B cell (primary cell): ENCODE measurements at places on chromosomes 3 and 15.
A peak's percentile ranks its signal among the peaks of the same experiment; 100 is the strongest.

GRCh38 chr3:196274585-196274984, 12.9 kb downstream of the PCYT1A start:
- DNase-seq = peak; percentile 54

DNA sequence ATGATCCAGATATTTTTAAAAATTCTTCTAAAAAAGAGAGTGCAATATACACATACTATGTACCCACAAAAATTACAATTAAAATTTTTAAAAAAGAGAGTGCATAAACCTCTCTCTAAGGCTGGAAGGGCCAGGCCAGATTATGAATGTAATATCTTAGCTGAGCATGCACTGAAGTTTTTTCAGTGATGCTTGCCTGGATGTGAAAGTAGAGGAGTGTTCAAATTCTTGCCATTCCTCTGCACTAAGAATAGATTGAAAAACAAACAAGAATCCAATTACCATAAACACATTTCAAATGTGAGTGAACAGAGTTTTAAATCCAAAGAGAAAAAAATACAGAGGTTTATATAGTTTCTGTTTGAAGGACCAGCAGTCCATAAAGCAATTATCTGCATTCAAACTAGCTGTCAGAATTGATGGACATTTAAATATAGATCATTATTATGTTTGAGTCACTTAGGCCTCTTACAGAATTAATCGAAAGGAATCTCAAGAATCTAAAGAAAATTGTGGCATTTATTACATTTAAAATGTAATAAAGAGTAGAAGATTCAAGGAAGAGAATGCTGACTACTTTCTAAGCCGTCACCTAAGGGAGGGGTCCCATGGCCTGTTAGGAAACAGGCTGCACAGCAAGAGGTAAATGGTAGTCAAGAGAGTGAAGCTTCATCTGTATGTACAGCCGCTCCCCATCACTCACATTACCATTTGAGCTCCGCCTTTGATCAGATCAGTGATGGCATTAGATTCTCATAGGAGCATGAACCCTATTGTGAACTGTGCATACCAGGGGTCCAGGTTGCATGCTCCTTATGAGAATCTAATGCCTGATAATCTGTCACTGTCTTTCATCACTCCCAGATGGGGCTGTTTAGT, 159.3 kb upstream of the MDFIC2 start:
- DNase-seq = no peak

DNA sequence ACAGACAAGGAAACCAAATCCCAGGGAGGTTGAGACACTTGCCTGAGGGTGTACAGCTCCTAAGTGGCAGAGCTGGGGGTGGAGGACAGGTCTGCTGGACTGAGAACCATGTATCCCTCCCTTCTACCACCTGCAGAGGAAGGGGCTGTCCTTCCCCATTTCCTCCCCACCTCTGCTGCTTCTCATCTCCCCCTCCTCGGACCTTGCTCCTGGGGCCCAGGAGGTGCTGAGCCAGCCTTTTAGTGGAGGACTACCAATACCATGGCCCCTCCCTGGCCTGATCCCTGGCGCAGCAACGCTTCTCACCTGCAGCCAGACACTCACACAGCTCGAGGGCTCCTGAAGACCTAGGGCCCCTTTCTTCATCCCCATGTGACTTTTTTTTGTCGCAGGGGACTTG, 50.4 kb downstream of the IDH2 start:
- no peak for DNase-seq

DNA sequence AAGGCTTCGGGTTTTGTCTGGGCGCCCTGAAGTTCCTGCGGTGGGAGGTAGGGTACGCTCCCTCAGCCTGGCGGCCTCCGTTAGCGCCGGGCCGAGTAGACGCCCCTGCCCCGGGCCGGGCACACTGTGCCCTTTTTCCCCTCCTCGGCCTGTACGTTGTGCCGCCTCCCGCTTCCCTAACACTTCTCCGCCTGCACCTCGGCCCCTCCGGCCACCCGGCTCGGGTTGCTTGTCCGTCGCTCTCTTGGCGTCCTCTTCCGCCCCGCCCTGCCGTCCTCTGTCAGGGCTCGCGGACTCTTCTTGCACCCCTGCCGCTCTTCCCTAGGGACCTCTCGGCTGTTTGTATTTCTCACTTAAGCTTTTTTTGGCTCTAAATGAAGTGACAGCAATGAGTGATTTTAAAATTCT, 384 bp downstream of the KNL1 start:
- DNase-seq = no peak

GRCh38 chr3:123914829-123915228, 30.7 kb upstream of the MYLK start:
- no peak for DNase-seq

DNA sequence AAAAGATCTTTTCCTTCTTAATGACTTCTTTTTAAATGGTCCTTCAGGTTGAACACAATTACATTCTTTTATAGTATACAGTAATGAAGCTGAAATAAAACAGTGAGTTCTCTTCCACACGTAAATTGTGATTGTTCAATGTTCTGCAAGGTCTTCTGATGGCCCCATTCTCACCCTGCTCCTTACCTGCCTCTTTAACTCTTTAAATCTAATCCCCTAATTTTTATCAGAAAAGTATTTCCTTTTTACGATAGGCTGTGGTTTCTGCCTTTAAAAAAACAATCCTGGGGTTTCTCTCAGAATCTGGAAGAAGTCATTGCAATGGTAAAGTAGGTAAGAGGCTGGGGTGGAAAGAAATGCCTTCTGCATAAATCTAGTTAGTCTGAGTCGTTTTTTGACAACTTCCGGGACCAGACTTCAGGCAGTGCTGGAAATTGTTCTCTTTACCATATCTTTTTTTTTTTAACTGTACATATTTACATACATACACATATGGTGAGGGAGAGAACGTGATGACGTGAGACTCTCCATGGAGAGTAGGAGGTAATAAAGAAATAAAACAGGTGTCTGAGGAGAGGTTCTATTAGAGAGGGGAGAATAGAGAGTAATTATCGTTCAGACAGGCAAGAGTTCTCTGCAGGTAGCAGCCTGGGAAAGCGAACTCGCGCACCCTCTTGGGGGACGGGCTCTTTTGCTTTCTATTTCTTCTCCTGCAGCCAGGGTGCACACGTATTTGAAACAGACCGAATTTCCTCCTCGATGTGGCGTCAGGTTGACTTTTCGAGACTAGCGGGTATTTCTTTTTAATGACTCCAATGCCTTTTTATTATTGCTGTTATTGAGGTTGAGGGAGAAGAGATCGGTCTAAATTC, at the start of gene SIDT1:
Gene SIDT1, plus strand, starts transcription at position 730 of the 872 bp plus-strand sequence. CDS start 467 bp downstream, outside the sequence.
- peak; percentile 89 for DNase-seq

DNA sequence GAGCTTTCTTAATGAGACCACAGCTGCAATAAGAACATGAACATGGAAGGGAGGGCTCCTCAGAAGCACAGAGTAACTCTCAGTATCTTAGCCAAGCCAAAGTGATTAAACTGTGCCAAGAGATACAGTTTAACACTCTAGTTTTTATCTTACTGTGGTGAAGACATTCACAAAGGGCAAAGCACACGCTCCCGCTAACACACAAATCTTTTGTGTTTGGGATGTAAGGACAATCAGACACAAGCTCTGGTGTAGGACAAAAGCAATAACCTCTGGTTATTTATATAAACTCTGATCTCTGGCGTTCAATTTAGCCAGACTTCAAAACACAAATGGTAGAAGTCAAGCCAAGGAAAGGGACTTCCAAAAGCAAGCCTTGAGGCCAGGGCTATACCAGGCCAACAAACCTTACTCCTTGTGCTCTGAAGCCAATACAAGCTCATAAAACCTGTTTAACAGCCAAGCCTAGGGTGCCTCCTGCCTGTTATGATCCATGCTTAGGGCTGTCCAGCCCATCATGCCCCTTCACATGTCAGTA, 27.8 kb downstream of the DPH3 start:
- no peak for DNase-seq

GRCh38 chr3:189232790-189233189, 61.0 kb downstream of the TPRG1 start:
- DNase-seq = no peak

DNA sequence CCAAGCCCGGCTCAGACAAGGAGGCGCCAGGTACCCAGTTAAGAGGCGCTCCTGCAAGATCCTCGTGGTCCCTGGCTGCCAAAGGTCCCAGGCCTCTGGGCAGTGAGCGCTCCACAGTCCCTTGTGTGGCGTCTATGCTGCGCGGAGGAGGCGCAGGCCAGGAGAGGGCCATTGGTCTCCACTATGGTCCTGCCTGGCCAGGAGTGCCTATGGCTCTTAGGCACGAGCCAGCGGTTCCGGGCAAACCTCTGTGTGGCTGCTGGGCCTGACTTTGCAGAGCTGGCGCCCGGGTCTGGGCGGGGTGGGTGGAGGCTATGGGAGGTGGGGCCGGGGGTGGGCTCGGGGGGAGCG, 660 bp upstream of the ADAMTSL3 start:
- DNase-seq = no peak

GRCh38 chr3:126431103-126431534, 36.4 kb downstream of the CFAP100 start:
- DNase-seq = no peak

- DNase-seq = peak; percentile 35
Observed at GRCh38 chr15:31302778-31303725, 23.6 kb upstream of the KLF13 start.

GRCh38 chr3:3109407-3110298, 521 bp downstream of the IL5RA start:
- no peak for DNase-seq

- no peak for DNase-seq
Observed at GRCh38 chr3:73521734-73522336, 102.9 kb downstream of the PDZRN3 start.

- no peak for DNase-seq
Observed at GRCh38 chr15:29844290-29844903, 22.1 kb upstream of the TJP1 start.

- DNase-seq = no peak
Observed at GRCh38 chr15:82870727-82871320, 61.4 kb downstream of the WHAMM start.

- no peak for DNase-seq
Observed at GRCh38 chr15:58454950-58455401, 23.2 kb downstream of the LIPC start.

DNA sequence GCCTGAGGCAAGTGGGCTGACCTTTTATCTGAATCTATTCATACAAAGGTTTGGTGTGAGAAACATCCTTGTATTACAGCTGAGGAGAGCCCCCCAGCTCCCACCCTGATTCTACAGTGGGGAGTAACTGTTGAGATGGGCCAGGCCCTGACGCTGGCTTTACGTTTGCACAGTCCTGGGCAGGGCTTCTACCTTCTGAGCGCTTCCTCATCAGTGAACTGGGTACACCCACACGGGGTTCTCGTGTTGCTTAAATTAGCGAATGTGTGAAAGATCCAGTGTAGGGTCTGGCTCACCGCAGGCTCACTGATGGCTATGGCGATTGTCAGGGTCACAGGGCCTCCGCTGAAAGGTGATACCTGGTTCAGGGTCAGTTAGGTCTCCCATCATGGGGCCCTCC, 7.3 kb upstream of the GHRL start:
- no peak for DNase-seq

- no peak for DNase-seq
Observed at GRCh38 chr15:71755092-71755970, 55.0 kb upstream of the NR2E3 start.

DNA sequence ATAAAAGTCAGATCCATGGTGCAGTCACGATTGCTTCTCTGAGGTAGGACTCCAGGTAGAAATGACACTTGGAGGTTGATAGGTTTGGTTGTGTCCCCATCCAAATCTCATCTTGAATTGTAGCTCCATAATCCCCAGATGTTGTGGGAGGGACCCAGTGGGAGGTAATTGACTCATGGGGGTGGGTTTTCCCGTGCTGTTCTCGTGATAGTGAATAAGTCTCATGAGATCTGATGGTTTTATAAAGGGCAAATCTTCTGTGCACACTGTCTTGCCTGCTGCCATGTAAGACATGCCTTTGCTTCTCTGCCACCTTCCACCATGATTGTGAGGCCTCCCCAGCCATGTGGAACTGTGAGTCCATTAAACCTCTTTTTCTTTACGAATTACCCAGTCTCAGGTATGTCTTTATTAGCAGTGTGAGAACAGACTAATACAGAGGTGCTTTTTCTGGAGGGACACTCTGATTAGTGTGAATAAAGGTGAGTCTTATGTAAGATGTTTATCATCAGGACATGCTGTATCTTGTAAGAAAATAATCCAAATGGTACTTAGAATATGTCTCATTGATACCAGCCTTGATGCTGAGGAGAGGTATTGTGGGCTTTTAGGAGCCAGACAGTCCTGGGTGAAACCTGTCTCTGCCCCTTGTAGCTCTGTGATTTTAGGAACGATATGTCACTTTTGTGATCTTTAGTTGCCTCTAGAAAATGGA, 43.0 kb downstream of the SLCO3A1 start:
- DNase-seq = no peak

DNA sequence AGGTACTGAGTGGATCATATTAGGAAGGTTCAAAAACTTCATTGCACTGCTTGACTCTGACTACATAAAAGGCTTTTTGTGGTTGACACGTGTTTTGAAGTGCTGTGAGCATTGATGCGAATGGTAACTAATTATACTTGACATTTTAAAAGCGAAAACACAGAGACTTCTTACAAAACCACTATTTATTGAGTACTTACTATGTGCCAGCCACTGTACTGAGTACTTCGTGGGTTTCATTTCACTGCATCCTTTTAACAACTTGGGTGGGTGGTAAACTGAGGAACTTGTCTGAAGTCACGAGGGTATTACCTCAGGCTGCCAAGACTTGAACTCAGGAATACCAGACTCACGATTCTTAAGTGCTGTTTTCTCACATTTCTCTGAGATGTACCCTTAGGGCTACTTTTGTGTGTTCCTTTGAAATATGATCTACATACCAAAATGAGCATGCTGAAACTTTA, 45.3 kb upstream of the PPP4R2 start:
- DNase-seq = no peak

GRCh38 chr3:50551681-50552435, 15.7 kb downstream of the C3orf18 start:
- no peak for DNase-seq

DNA sequence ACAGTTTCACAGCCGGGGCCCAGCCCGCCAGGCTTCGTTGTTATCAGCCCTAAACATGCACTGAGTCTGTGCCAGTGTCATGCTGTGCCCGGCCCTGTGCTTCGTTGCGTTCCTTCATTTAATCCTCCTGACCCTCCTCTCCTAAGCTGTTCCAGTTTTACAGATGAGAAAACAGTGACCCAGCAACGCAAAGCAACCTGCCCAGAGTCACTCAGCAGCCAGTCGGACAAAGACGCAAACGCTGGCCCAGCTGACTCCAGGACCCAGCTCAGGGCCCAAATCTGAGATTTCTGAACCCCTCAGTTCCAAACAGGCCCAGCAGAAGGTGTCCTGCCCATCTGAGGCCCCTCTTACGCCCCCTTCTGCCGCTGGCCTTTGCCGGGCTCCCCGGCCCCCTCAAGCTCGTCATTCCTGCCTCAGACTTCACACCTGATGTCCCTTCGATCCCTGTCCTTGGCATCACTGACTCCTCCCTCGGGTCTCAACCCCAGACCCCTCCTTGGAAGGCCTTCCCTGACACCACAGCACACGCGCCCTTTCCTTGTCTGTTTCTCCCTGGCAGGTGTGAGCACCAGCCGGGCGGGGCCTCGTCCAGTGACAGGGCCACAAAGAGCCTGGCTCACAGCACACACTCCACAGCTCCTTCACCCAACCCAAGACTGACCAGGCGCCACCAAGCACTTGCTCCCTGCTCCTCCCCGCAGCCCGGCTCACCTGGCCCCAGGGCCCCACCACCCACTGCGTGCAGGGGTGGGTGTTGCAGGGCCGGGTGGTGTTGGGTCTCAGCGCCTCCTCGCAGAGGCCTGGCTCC, 48.1 kb downstream of the ADAMTS7 start:
- peak; percentile 11 for DNase-seq
